ENCODE measurements at places on chromosomes 3 and 15.

DNA sequence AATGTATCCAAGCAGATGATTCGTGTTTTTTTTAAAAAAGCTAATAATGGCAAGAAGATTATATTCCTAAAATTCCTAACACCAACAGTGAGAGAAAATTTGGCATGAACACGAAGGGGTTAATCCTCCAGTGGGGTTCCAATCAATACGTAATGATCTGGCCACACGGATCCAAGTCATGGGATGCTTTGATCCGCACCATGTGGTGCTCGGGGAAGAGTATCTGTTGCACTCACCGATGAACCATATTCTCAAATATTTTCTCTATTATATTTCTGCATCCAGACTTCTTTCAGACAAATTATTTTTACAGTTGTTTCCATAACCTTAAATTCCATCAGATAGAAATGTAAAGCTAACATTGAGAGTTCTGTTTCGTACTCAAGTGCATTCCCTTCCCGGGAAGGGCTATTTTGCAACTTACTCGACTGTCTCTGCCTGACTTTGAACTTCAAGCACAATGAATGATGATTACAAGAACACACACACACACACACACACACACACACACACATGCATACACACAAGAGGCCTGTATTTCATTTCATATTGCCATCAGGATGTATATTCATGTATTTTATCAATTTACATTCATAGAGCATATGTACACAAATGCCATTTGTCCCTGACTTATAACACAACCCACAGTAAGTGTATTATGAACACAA, 567.2 kb downstream of the FOXP1 start:
- no peak for DNase-seq

DNA sequence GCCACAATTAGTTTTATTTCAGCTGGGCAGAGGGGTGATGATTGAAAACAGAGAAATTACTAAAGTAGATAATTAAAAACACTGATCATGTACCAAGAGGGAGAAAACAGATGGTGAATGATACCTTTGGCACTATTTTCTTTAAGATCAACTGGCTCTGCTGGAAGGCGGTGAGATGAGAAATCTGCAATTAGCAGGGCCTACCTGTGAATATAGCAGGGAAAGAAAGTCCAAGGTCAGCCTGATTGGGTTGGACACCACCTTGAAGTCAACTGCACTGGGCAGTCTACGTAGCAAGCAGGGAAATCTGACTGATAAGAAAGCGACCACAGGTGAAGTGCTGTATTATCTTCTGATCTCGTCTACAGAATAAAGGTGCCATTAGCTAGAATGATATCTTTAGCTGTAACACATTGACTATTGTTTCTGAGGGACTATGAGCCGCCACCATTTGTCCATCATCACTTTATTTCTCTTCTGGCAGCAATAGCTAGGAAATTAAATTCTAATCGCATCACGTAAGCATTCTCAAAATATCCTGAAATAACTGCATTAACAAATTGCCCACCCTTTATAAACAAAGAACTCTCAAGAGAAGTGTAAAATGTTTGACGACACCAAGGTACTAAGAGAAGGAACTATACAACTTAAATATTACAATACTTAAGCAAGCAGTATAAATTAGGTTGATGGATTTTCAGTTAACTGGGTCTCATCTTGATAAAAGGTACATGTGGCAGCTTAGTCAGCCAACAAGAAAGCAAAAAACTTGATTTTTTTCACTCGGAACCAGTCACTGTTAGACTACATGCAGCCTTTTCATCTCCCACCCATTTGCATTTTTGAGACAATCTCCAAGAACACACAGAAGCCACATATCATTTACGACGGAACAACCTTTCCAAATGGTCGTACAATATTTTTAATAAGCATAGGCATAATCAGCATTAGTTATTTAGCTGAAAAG, 1.3 kb downstream of the NEDD4 start:
- DNase-seq = no peak

GRCh38 chr3:140461250-140461649, 216.6 kb upstream of the TRIM42 start:
- no peak for DNase-seq

GRCh38 chr3:126983653-126984390, 907 bp downstream of the PLXNA1 start:
- no peak for DNase-seq

DNA sequence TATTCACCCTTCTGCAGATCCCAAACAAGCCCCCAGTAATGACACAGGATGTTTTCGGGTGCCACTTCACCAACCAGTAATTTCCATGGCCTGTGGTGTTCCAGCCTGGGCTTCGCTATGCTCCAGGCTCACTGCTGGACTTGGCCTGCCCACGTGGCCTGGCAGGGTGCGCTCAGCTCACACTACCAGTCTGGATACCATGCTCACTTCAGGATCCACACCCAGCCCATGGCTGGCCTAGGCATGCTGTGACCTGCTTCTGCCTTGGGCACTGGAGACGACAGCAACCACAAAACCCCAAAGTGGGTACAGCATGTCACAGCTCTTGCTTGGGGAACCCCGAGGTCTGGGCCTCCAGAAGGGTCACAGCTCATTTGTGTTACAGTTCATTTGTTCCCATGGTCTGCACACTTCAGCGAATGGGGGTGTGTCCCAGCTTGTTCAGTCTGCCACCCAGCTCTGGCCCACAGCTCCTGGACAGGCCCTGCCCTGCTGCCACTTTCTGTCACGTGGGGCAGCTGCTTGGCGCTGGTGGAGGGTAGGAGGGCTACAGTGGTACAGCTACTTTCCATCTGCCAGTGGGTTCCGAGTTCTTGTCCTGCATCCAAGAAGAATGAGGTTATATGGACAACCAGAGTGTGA, 650.8 kb downstream of the MCTP2 start:
- DNase-seq = no peak

- no peak for DNase-seq
Observed at GRCh38 chr15:32029409-32029861, 880 bp upstream of the CHRNA7 start.

Data from effector memory CD4-positive, alpha-beta T cell (primary cell).